ENCODE measurements at places on chromosomes 7 and 10.
A peak's percentile ranks its signal among the peaks of the same experiment; 100 is the strongest.

DNA sequence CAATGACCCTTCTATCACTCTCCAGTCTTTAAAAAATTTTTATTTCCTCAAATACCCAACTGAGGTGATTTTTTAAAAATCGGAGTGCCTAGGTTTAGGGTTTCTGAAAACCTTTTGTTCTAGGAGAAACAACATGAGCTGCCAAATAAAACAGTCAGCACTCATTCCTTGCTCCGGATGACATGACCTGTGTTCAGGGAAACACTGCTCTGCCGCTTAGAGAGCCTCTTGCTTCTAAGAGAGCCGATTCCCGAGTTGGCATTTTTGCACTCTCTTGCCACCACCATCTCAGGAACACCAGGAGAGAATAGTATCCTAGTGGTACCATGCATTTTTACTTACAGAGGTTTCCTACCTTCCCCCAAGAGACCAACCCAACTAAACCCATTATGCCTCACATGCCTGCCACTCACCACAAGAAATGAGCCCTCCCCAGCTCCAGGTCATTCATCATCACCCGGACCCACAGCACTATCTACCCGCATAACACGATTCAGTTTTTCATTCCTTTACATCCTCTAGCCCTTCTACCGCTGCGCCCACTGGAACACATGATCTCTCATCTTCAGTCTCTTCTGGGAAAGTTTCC, 365.4 kb downstream of the THSD7A start:
- H3K27ac ChIP-seq = no peak overlapping the region
- no peaks in the 10 kb centered on the region for H3K27me3 ChIP-seq
- no peak overlapping the region for H3K4me3 ChIP-seq
- DNase-seq = no peak
- H3K36me3 ChIP-seq = no peaks in the 10 kb centered on the region

DNA sequence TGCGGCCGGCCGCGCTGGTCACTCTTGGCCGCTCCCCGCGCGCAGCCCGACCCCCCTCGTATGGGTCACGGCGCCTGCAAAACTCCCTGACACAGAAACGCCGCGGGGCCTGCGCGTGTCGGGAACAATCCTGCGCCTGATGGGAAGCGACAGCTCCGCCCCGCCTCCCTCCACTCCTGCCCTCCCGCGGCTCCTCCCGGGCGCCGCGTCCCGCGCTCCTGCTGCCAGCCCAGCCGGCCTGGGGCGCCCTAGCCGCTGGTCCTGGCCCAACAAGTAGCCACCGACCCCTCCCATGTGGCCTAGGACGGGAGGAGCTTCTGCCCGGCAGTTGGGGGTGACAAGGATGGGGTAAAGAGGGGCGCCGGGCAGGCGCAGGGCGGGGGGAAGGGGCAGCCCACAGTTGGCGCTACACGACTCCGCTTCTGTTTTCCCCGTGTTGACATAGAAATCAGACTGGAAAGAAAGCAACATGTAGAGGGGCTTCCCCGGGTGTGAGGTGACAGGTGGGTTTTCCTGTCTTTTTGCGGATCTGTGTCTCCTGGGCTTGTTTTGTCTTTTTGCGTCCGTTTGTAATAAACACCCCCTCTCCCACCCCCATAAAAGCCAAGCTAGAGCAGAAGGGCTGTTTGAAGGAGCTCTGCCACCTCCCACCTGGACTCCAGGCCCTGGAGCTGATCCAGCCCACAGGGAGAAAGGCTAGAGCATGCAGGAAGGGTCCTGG, 35.1 kb upstream of the PAX2 start:
- no peaks in the 10 kb centered on the region for H3K36me3 ChIP-seq
- no peak overlapping the region for H3K27ac ChIP-seq
- peaks cover 80% of the 10 kb centered on the region for H3K27me3 ChIP-seq

DNA sequence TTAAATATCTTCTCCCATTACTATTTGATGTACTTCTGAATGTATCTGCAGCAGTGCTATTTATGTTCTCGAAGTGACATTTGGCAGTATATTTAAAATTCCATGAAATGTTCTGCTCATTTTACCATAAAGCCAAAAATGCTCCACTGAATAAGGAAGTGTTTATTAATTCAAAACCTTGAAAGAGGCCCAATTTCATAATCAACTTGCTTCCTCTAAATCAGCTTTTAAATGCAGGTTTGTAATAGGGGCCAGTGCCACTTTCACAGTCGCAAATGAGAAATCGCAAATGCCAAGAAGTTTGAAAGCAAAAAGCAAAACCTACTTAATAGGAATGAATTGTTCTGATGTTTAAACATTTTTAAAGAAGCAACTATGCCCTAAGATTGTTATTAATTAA, 11.4 kb downstream of the NHLRC2 start:
- no peaks in the 10 kb centered on the region for H3K4me1 ChIP-seq
- peaks cover 40% of the 10 kb centered on the region for H3K36me3 ChIP-seq
- no peak overlapping the region for H3K27ac ChIP-seq

DNA sequence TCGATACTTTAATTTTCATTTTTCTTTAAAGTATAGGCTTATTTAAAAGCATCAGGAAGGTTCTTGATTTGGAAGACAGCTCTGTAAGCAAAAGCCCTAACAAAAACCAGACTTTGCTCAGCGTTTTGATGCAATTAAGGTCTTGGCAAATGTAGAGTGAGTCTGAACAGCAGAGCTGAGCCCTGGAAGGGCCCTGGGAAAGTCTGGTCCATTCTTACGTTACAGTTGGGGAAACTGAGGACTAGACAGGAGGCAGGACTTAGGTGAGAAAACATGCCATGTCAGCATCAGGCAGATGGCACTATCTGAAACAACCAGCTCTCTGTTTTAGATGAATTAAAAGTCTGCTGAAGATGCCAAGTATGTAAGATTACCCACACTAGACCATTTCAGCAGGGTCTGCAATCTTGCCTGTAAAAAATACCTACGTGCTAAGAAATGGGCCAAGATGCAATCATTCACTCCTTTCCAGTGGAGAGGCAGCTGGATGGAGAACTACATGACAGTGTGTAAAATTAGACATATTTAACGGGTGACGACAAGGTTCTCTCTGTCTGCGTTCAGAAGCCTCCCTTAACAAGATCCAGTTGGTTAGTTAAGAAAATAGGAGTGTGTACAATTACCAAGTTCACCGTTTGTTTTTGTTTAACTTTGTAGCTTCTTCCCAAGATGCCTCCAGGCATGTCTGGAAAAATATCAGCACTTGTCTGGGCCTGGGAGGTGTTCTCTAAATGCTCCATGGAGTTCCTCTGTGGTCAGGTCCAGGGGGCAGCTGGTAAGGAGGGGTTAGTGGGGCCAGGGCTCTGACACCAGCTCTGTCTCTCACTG, 502.3 kb upstream of the ZMIZ1 start:
- no peaks in the 10 kb centered on the region for H3K4me1 ChIP-seq
- H3K36me3 ChIP-seq = no peaks in the 10 kb centered on the region
- no peak for DNase-seq
- peaks cover 5% of the 10 kb centered on the region for H3K27me3 ChIP-seq
- H3K4me3 ChIP-seq = no peak overlapping the region
- no peak overlapping the region for H3K27ac ChIP-seq

- H3K27me3 ChIP-seq = no peaks in the 10 kb centered on the region
- no peak overlapping the region for H3K4me3 ChIP-seq
- H3K36me3 ChIP-seq = peaks cover 34% of the 10 kb centered on the region
- peaks cover 8% of the 10 kb centered on the region for H3K4me1 ChIP-seq
- H3K27ac ChIP-seq = peak overlapping the region; percentile 31
Observed at GRCh38 chr7:4738711-4739527, 36.5 kb upstream of the AP5Z1 start.

DNA sequence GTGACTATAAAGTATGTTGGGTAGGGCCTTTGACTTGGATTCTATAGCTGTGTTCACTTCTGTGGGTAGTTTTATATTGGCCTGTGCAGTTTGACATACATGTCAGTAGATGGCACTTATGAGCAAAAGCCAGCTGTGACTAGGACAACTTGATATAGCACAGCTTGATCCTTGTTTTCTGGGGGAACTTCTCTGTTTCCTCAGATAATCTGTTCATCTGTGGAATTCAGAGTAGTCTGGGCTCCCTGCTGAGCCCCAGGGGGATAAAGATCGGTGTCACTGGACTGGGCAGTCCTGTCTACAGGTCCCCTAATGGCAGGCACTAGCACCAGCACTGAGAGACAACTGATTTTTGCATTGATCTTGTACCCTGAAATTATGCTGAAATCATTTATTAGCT, 25.4 kb downstream of the CYP2C9 start:
- H3K36me3 ChIP-seq = no peaks in the 10 kb centered on the region
- H3K4me3 ChIP-seq = no peak overlapping the region
- no peak overlapping the region for H3K27ac ChIP-seq
- H3K27me3 ChIP-seq = no peaks in the 10 kb centered on the region

All from RWPE2 (cell line).